NCI-H1092 treated with DMSO at 0.1 percent for 48 hours (cell line): ENCODE measurements at places on chromosomes 16 and 17.

- DNase-seq: no peak
Observed at GRCh38 chr17:37276475-37276874, 99.3 kb upstream of the C17orf78 start.

- DNase-seq: no peak
Observed at GRCh38 chr16:51550800-51551347, 399.8 kb upstream of the SALL1 start.

- DNase-seq: no peak
Observed at GRCh38 chr16:77376358-77376757, 58.5 kb downstream of the ADAMTS18 start.

DNA sequence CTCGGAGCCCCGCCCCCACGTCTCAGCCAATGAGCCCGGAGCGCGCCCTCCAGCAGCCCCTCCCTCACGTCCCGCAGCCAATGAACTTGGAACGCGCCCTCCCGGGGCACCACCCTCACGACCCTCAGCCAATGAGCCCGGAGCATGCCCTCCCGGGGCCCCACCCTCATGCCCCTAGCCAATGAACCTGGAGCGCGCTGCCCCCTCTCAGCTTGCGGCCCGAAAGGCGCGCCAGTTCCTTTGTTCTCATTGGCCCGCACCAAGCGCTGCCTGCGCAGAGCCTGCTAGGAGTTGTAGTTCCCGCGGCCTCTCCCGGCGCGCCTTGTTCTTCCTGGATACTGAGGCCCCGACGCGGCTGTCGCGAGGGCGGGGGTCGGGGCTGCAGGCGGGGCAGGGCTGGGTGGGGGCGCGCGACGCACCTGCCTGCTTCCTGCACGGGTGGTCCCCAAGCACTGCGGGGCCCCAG, at the start of gene LRRC45:
Gene LRRC45 (plus strand): TSS at position 325 of the 466 bp plus-strand sequence. CDS start 339 bp downstream, outside the sequence.
- peak; percentile 100 for DNase-seq

GRCh38 chr16:68079626-68080344, 5.4 kb upstream of the NFATC3 start:
- no peak for DNase-seq

DNA sequence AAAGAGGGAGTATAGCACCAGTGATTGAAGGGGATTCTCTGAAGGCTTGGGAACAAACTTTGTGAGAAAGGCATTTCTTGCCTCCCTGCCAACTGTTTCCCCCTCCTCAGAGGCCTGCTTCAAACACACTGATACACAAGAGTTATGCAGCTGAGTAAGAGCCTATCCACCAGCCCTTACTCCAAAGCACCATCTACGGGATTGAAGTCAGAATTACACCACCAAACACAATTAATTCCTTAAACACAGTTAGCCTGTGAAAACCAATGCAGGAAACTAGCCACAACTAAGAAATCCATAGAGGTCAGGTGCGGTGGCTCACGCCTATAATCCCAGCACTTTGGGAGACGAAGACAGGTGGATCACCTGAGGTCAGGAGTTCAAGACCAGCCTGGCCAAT, 138.3 kb downstream of the SHCBP1 start:
- no peak for DNase-seq

- no peak for DNase-seq
Observed at GRCh38 chr17:42059815-42060214, 9.4 kb upstream of the C17orf113 start.

DNA sequence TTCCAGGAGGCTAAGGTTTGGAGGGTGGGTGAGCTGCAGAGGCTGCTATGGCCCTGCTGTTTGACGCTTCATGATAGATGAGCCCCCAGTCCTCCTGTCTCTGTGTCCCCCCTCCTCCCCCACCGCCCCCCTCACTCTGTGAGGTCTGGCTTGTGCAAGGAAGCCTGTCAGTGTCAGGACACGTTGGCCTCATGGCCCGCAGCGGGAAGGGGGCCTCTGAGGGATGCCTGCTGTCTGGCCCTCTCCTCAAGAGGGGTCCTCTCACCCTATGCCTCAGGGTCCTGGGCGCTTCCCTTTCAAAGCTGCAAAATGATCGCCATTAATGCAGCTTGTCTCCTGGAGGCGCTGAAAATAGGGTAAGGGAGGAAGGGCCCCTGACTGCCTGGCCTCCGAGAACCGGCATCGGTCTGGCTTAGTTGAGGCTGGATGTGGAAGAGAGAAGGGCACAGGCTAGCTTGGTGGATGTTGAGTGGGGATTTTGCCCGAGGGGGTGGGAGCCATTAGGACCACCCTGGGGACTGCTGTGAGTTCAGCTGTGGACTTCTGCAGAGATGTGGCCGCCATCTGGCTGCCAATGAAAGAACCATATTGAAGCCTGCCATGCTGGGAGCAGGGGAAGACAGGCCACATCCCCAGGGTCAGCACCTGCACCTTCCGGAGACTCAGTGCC, 14.8 kb upstream of the GOSR2 start:
- DNase-seq: no peak

DNA sequence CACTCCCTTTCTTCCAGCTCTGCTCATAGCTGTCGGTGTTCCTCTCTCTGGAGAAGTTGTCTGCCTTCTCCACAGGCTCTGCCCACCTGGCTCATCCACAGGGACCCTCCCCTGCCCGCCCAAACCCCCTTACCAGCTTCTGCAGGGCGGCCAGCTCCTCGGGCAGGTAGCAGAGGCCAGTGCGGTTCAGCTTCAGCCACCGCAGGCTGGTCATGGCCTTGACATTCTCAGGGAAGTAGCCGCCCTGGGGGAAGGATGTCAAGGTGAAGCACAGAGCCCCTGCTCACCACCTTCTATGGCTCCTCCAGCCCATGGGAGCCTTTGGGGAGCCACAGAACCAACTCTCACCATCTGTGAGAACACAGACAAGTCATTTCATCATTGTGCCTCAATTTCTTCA, 1.8 kb downstream of the FLII start:
- DNase-seq: no peak

- no peak for DNase-seq
Observed at GRCh38 chr16:606656-607307, 16.9 kb downstream of the RAB40C start.

GRCh38 chr16:78576941-78577340, 477.5 kb downstream of the WWOX start:
- no peak for DNase-seq

DNA sequence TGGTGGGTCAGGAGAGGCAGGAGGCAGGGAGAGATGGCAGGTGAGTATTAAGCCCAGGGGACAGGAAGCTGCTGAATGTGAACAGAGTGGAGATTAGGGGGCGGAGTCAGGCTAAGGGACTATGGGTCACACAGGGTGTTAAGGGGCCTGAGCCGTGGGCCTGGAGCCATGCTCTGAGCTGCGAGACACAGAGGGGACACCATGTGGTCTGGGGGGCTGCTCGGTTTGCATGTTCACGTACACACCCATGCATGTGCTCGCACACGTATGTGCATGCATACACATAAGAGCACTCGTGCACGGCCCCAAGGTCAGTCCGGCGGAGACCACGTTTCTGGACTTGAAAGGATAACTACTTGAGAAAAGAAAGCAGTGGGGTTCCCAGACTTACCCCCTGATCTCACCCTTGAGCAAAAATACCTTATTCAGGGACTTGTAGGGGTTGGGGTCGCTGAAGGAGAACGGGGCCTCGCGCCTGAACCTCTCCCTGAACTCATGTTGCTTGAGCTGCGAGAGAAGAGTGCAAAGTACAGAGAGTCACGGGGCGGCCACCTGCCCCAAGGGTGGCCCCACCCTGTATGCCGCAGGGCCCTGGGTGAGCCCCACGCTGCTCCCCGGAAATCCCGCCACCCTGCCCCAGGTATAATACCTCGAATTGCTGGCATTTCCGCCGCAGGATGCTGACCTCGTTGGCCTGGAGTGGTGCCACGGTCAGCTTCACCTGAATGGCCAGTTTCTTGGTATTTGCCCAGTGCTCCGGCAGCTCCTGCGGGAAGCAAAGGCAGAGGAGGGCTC, 50.8 kb downstream of the DNAH17 start:
- DNase-seq: no peak

DNA sequence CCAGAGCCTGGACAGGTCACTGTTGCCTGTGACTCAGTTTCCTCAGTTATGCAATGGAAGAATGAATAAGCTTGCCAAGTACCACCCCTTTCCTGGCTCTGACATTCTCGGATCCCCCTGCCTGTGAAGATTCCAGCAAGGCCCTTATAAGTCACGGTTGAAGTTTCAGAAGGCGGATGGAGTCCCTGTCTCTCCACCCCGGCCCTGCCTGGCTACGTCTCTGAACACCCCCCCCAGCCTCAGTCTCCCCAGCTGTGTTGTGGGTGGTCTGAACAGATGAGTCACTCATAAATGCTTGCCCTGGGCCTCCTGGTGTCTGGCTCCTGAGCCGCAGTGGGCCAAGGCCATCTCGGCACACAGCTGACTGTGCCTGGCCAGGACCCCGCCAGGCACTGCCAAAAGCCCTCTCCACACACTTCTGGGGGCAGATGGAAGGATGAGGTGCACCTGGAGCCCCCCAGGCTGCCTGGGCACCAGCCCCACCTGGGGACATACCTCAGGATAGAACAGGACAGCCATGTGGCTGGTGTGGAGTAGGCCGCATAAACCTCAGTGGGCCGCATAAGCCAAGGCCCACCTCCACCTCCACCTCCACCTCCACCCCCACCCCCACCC, 15.4 kb downstream of the VASN start:
- DNase-seq: no peak

DNA sequence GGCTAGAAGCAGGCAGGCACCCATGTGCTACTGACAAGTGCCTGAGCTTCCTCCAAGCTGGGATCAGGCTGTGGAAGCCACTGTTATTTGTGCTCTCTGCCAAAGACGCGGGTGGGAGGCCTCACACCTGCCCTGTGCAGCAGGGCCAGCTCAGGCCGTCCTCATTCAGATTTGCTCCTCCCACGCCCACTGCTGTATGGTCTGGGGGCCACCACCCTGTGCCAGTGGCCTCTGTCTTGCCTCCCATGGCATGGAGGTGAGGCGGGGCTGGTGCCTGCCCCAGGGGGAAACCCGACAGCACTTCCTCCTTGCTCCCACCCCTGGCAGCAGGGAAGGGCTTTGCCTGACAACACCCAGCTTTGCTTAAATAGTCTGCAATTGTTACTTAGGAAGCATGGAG, 356.5 kb upstream of the CDH8 start:
- no peak for DNase-seq

DNA sequence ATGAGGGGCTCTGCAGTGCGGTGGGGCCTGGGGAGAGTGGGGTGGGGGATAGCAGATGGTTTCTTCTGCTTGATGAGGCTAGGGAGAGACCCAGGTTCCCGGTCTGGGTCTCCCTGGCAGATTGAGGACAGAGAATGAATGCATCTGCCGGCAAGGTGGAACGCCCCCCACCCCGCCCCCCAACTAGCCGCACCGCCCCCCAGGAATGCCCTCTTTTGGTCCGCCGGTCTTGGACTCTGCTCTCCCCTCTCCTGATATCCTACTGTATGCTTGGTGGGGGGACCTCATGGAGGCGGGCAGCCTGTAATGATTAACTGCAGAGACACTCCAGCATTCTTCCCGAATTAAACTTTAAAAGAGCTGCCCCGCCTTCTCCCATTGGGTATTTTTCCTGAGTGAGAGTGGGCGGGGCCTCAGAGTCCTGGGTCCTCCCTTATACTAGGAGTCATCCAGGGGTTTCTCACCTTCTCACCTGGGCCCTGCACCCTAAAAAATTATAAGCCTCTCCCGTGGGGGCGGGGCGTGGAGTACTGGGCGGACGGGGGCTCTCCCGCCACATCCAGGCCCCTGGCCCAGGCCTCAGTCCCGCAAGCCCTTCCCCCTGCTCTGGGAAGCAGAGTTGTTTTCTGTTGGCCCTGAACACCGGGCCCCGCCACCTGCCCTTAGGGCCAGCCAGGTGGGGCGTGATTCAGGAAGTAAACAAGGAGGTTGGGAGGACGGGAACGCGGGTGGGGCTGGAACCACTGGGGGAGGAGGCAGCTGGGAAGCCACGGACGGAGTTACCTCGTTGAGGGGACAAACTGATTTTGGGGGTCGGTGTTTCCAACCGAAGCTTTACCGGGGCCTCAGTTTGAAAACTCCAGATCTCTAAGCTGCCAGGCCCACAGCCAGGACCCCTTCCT, 1.5 kb downstream of the GRB7 start:
- DNase-seq: peak; percentile 1

DNA sequence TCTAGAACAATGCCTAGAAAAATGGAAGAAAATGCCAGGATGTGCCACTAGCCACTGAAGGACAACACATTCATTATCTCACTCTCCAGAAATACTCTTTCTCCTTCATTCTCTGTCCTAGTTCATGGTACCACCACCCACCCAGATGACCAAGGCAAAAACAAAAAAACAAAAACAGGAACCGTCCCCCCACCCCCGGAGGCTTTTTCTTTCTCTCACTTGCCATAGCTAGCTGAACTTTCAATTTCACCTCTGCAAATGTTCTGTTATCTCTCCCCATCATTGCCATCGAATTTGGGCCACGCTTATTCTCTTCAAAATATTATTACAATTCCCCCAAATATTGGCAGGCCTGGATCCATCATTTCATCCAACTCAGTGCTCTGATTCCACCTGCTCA, 49.0 kb downstream of the SOX9 start:
- DNase-seq: no peak

- no peak for DNase-seq
Observed at GRCh38 chr17:1560101-1560857, 2.3 kb downstream of the PITPNA start.

DNA sequence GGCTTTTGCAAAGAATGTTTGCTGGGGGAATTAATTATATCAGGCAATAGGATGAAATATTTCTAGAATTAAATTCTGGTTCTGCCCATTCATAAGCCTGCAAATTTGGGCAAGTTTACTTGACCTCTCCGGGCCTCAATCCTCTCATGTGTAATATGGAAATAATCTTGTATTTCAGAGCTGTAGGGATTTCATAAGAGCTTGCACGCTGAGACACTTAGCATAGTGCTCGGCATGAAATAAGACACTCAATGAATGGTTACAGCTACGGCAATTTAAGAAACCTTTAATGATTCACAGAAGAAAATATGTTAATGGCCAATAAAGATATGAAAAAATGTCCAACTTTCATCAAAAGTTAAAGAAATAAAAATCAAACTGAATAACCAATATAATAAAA, 40.6 kb upstream of the PITPNM3 start:
- DNase-seq: no peak

DNA sequence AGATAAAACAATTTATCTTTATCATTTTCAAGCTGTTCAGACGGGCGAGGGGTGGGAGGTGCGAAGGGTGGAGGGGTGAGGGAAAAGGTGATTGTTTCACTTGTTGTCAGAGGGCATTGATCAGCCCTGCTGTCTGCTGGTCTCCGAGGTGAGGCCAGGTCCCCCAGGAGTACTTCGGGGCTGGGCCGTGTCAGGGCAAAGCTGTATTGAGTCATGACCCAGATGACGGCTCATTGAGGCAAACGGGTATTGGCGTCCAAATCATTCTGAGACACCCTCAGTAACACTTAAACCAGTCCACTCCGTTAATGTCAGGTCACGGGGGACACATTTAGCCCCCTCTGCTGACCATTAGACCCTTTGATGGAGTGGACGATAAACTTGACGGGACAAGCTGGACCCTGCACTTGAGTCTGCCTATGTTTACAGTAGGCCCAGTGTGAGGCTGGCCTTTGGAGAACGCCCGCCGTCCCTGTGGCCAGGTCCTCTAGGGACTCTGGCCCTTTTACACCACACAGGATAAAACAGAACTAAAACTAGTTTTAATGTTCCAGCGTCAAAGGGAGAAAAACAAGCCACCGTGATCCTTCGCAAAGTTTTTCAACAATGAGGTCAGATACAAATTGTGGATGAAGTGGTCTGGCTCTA, 502.2 kb upstream of the ZFHX3 start:
- no peak for DNase-seq

- DNase-seq: no peak
Observed at GRCh38 chr16:77991701-77992100, 30.6 kb upstream of the CLEC3A start.

GRCh38 chr16:7303660-7304200, 28.9 kb upstream of the RBFOX1 start:
- DNase-seq: peak; percentile 69

GRCh38 chr17:35368081-35368830, 5.2 kb downstream of the SLFN11 start:
- DNase-seq: no peak
